ENCODE measurements at places on chromosomes 2 and 18.
A peak's percentile ranks its signal among the peaks of the same experiment; 100 is the strongest.

DNA sequence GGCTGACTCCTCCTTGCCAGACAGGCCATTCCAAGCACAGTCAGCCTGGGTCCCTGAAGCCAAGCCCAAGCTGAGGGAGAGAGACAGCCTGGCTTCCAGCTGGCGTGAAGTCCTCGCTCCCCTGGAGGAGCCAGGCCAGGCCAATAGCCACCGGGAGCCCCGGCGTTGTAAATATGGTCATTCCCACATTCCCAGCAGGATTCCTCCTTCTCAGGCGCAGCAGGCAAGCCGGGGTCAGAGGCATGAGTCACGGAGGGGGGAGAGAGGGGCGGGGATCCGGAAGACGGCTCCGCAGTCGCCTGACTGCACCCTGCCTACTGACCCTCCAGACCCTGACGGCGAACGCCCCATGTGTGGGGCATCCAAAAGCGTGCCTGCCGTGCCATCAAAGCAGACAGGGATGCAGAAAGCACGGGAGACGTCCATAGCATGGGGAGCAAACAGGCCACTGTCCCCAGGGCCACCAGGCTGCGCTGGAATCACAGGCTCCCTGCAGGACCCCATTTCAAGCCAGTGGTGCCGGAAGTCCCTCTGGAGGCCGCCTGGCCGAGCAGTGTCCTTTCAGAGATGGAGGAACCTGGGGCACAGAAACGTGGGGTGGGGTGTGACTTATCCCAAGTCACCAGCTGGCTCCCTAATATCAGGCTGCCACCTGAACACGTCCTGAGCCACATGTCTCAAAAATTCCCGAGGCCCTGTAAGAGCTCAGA, 48.2 kb downstream of the TWIST2 start:
- DNase-seq, result no peak

DNA sequence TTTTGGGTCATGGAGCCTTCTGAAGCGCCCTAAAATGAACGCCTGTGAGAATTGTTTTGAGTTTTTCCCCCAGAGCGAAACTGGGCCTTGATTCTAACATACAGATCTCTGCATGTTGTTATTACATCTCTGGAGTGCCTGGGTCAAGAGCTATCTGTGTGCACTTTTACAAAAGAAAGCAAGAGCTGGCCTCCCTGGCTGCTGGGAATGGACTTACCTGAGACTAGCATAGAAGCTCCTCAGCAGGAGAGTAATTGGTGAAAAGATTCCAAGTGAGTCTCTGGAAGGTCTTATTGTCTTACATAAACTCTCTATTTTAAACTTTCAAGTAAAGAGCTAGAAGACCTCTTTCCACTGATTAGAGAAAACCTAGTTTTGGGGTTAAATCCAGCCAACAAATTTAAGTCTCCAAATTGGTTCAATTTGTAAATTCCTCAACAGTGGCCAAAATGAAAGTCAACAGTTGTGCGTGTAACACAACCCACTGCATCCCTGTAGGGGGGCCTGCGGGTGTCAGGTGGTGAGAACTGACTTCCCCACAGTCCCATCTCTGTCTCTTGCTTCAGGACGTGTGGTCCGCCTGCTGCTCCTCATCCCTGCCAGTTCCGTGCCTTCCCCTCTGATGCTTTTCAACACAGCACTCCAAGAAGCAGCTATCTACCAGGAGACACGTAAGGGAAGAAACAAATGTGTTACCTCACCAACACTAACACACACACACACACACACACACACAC, 206.1 kb downstream of the SH3BP4 start:
- no peak for DNase-seq

- no peak for DNase-seq
Observed at GRCh38 chr2:178331474-178332432, 119.2 kb downstream of the PRKRA start.

DNA sequence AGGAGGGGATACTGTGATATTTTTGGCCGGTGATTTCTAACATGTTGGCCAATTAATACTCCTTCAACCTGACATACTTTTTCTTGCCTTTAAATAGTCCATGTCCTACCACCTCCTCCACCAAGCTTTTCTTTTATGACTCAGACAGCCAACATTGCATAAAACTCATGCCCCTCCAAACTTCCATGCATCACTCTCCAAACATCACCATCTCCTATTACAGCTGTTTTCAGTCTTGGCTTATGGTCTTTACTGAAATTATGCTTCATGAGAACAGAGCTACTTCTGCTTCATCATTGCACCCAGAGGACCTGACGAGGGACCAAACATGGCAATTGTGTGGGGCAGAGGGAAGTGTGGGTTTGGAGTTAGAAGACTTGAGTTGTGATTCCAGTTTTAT, 305.4 kb downstream of the LPIN1 start:
- no peak for DNase-seq

- no peak for DNase-seq
Observed at GRCh38 chr2:147293991-147294824, 550.6 kb upstream of the ACVR2A start.

DNA sequence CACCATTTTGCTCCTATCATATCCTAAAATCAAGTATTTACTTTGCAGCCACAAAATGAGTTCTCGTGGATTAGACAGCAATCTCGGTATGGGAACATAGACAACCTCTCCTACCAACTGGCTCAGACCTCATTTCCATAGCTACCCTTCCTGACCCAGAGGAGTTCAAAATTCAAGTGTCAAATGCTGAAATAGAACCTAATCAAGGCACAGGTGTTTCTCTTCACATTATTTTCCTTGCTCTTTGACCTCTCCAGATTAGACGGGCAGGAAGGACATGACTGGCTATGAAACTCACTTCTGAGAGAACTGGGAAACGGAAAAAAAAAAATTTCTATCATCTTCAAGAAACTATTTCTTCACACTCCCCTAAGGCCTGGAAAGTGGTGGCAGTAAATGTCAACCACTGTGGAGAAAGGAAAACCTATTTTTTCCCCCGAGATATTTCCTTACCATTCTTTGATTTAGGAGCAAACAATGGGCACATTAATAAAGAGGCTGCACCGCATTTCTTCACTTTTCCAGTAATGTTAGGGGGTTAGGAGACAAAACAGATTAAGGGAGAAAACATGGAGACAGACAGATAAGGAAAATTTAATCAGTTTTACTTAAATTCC, 63.6 kb upstream of the DTNB start:
- no peak for DNase-seq

DNA sequence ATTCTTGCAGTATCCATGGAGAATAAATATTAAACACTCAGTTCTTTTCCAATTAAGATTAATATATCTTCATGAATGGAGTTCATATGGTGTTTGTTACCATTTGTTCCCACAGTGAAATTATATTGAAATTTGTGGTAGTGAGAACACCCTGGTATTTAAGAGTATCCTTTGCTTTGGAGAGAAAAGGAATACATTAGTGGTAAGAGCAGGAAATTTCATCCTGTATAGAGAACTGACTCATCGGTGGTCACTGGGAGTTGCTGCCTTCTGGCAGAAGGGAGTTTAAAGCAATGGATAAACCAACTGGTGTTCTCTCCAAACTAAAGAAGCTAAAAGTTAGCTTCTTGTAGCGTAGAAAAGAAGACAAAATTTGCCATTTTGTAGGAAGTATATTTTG, 107.3 kb downstream of the MYO1B start:
- DNase-seq, result no peak

GRCh38 chr18:34841891-34842290, 131.8 kb downstream of the DTNA start:
- no peak for DNase-seq

- no peak for DNase-seq
Observed at GRCh38 chr2:28993206-28993960, 12.3 kb downstream of the TOGARAM2 start.

DNA sequence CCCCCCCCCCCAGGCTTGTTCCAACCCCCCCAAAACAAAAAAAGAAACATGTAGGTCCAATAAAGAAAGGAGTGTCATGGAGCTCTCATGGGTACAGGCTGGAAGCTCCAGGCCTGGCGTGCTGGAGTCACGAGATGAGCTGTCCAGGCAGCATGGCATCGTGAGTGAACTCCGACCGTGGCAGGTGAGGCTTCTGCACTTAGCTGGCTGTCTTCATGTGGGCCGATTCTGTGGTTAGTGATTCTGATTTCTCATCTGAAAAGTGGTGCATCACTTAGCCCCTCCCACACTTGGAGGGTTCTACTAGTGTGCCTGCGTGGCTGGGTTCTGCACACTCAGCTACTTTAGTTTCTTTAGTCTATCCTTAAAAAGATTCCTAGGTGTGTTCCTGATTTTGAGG, 126.4 kb upstream of the MGAT5 start:
- DNase-seq, result no peak

DNA sequence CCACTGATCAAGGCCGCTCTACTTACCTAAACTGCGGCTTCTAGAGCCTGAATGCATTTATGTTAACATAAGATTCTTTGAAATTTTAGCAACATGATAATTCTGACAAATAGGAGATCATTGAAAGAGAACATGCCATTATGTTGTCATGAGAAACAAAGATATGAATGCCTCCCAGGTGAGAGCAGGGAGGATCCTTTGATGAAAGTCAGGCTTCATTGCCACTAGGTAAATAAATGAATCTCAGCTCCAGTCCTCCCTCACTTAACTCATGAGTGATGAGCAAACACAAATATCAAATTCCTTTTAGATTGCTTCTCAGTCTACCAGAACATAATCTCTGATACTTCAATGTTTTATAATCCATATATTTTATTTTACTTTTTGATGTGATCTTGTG, 463.2 kb upstream of the CDH7 start:
- no peak for DNase-seq

- no peak for DNase-seq
Observed at GRCh38 chr2:220491670-220492069, 864.2 kb downstream of the SLC4A3 start.

GRCh38 chr2:202237787-202238233, 587 bp downstream of the SUMO1 start:
- DNase-seq, result peak; percentile 31

DNA sequence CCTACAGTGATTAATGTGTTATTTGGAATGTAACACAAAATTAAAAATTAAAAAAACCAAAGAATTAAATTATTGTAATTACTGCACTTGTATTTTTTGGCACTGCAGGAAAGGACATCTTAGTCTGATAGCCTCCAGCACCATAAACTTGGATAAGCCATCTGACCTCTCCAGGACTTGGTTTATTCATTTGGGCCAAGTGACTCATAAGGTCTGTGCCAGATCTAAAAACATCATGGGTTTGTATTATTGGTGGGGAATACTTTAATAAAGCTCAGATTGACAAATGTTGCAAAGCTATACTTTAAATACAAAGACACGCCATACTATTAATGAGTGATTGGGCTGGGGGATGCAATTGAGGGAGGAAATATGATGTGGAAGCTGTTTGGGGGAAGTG, 225.2 kb downstream of the ZNF521 start:
- no peak for DNase-seq

GRCh38 chr2:190685333-190685732, 36.5 kb downstream of the NAB1 start:
- no peak for DNase-seq

DNA sequence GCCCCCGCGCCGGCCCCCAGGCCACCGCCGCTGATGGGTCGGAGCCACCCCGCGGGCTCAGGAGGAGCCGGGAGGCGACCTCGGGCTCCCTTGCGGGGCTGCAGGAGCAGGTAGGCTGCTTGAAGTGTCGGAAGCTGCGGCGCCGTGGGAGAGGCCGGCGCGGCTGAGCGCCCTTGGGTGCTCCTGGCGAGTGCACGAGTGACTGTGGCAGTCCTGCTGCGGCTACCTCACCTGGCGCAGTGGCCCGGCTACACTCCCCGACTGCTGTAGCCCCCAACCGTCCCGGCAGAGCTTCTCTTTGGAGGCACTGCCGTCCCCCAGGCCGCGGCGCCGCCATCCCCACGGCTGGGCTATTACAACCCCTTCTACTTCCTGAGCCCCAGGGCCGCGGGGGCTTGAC, 10.0 kb upstream of the LYPD6 start:
- DNase-seq, result no peak

- peak; percentile 56 for DNase-seq
Observed at GRCh38 chr2:190088917-190089316, 26.4 kb upstream of the MSTN start.

DNA sequence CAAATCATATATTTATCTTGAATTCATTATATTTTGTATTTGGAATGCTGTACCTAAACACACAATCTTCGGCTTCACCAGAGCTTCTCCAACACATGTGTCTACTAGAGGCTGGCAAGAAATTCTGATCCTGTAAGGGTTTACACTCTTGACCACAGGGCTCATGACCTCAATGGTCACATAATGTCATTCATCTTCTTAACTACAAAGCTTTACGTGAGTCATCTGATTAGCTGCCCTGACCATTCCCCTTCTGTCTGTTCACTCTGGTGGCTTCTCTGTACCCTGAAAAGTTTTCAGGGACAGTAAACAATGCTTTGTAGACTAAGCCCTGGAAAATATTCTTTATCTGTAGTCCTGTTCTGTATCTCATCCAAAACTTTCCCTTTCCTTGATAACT, 423.9 kb downstream of the CMPK2 start:
- no peak for DNase-seq

GRCh38 chr2:12855508-12855907, 138.8 kb downstream of the TRIB2 start:
- DNase-seq, result no peak

- no peak for DNase-seq
Observed at GRCh38 chr18:10089881-10090280, 176.1 kb downstream of the VAPA start.

DNA sequence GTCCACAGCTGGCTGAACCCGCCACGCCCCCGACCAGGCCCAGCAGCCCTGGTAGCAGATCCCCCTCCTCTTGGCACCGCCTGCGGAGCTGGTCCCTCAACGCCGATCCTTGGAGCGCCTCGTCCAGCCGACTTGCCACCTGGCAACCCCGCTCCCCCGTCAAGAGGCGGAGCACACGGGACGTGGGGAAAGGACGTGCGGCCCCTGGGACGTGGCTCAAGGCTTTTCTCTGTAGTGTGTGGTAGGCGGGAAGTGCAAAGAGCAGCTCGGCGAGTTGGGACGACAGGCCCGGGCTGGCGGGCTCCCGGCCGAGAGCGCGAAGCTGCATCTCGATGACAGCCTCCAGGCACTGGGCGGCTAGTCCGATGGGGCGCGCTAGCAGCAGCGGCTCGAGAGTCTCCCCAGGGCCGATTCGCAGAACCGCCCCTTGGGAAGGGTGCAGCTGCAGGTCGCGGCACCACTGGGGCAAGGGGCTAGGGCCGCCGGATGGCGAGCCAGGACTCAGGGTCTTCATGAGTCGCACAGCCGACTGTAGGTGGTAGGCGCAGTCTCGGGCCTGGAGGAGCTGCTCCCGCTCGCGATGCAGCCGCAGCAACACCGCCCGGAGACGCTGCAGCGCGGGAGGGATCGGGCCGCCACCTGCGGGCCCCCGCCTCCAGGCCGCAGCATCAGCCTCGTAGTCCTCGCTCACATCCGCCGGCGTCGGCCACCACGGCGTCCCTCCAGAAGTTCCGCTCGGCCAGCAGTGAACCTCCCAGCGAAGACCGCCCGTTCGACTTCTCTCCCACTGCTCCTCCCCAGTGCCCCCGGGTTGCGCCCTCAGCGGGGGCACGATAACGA, 617 bp downstream of the CCDC142 start:
- no peak for DNase-seq

- DNase-seq, result peak; percentile 65
Observed at GRCh38 chr2:203583701-203584100, 48.6 kb upstream of the RAPH1 start.

DNA sequence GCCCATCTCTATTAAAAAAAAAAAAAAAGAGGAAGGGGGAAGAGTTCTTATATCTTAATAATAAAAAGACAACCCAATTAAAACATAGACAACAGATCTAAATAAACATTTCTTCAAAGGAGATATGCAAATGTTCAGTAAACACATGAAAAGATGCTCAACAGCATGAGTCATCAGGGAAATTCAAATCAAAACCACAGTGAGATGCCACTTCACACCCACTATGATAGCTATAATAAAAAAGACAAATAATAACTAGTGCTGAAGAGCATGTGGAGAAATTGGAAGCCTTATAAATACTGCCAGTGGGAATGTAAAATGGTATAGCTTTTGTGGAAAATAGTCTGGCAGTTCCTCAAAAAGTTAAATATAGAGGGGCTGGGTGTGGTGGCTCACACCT, 61.5 kb upstream of the CYP20A1 start:
- no peak for DNase-seq
